ENCODE measurements at places on chromosomes 1 and 21.

DNA sequence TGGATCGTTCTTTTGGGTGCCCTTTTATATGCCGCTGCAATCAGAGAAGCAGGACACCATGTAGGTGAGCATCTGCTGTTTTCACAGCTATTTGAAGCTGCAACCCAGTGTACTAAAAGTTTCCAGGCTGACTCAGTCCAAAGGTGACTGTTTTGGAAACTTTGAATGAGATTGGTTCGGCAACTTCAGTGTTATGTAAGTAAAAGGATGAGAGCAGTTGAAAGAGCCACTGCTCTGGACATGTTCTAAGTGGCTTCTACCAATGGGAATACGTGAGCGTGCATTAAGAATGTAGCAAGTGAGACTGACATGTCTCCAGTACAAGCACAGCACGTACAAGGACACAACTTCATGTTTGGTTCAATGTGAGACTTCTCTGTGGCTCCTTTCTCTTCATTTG lies 55.6 kb downstream of the DDR2 start:
- no peak for DNase-seq

- DNase-seq, result peak; percentile 92
These were observed at the start of gene DISP1 for GRCh38 chr1:222814536-222815439. DISP1 (plus strand) TSS chr1:222815039; CDS start chr1:222942824, 127,785 bp downstream.

DNA sequence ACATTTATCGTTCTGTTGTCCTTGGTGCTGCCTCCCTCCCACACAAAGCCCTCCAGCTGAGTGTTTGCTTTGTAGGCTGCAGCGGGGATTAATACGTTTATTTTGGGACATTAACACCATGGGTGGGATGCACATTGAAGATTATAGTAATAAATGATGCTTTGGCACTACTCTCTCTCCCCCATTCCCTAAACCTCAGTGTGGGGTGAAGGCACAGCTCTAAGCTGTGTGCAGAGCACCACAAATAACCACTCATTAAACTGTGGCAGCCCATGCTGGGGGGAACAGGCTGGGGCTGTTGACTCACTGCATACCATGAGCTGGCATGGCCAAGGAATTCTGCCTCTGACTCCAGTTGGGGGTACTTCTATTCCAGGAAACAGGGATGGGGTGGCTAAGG lies 7.7 kb downstream of the PCP4L1 start:
- DNase-seq, result no peak

DNA sequence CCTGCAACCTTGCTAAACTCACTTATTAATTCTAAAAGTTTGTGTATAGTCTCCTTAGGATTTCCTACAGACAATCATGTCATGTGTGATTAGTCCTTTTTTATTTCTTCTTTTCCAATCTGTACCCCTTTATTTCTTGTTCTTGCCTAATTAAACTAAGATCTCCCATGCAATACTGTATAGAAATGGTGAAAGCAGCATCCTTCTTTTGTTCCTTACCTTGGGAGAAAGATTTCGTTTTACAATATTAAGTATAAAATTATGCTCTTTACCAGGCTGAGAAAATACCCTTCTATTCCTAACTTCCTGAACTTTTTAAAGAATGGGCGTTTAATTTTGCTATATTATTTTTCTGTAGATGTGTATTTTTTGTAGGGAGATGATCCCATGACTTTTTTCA lies 7.6 kb upstream of the COL18A1 start:
- DNase-seq, result no peak

DNA sequence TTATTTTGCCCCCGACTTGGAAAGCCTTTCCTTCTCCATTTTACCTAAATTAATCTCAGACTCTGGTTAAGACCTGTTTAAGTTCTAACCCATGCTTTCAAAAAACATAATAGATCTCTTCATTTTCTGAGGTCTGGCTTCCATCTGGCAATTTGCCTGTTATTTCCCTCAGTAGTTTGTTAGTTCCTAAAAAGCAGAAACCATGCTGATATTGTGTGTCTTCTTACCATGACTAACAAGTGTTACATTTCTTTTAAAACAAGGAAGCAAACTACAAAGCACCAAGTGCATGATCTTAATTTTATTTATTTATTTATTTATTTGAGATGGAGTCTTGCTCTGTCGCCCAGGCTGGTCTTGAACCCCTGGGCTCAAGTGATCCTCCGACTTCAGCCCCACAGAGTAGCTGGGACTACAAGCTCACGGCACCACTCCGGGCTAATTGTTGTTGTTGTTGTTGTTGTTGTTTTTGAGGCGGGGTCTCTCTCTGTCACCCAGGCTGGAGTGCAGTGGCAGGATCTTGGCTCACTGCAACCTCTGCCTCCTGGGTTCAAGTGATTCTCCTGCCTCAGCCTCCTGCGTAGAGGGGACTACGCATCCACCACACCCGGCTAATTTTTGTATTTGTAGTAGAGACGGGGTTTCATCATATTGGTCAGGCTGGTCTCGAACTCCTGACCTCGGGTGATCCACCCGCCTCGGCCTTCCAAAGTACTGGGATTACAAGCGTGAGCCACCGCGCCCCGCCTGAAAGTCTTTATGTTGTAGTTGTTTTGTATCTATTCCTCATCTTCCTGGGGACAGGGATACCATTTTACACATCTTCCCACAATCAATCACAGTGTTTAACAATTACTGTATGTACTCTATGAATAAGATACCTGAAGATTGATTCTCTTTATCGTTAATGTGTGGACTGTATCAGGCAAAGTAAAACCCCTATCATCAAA lies 1.3 kb upstream of the PATJ start:
- DNase-seq, result no peak

- no peak for DNase-seq
These were observed 4.2 kb upstream of the SHISAL2A start for GRCh38 chr1:52628614-52629324.
